Left cardiac atrium (tissue), 4 donors: ENCODE measurements at places on chromosomes 3 and 15. TPM values are rescaled to one million over a fixed set of nuclear protein-coding genes. Genes with fewer than 3 reads are reported as not detected.

ONECUT1 gene
- not detected for total RNA-seq

GADL1 gene
- not detected for total RNA-seq

GRCh38 chr3:190319660-190320059 lies 2.6 kb downstream of the CLDN1 start:
- DNase-seq, result no peak

- no peak for DNase-seq
Measured at GRCh38 chr3:43559961-43560360, 61.9 kb downstream of the ANO10 start.

DNA sequence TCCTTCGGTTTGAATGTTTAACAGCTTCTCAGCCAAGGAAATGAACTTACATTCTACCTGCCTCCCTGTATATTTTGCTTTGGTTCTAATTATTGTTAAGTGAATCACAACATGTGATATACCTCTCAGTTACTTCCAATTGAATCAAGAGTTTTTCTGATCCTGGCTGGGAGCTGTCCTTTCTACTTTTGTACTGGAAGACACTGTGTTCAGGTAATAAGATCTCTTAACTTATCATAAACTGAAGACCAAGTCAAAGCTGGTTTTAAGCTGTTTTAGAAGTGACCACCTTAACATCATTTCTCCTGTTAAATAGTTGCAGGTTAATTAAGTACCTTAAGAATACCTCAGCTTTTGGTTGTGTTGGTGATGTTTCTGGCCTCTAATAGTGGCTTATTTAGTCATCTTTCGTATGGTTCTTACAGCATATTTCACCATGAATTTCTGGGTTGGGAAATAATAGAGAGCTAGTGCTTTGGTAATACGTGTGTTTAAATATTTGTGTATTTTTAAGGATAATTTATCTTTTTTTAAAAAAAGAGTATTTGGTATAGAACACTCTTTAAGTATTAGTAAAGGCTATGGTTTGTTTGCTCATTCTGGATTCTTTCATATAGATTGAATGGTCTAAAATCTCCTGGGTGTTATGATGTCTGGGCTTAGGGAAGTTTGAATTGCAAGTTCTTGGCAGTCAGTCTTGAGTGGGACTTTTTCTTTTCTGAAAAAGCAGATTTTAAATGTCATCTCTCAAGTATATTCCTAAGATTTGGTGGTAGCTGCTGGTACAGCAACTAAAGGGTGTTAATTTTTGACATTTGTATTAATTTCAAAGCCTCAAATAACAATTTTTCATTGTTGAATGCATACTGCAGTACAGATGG lies 1.6 kb downstream of the RAB8B start:
- DNase-seq, result no peak

DNA sequence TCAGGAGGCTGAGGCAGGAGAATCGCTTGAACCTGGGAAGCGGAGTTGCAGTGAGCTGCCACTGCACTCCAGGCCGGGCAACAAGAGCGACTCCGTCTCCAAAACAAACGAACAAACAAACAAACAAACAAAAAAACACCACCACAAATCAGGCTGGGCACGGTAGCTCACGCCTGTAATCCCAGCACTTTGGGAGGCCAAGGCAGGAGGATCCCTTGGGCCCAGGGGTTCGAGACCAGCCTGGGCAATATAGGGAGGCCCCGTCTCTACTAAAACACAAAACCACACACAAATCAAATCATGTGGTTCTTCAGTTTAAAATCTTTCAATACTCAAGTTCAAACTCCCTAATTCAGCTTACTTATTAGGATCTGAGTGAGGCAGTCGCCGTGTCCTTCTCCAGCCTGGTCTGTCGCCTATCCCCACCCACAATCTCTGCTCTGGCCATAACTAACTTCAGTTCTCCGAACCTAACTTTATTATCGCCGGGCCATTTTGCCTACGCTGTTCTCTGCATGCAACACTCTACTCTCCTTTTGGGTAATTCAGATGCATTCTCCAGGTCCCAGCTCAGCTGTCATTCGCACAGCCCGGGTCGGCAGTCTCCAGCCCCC lies 660 bp upstream of the RTF1 start:
- DNase-seq, result no peak
